Psoas muscle (tissue), 8 donors: ENCODE measurements at places on chromosomes 5 and 9.
A peak's percentile ranks its signal among the peaks of the same experiment; 100 is the strongest.

DNA sequence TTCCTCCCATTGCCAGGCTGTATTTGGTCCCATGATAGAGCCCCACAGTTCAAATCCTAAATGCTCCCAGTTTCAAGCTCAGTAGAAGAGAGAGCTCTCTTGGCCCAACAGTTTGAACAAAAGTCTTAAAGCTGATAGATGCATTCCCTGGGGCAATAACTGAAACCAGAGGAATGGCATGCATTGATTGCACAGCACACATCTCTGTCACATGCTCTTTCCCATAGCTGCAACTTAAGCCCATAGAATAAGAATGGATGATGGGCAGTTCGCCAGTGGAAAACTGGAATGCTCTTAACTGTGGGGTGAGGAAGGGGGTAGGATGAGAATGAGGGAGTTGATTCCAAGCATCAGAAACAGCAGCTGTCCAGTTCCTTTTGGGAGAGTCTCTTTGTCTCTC, 1942.4 kb upstream of the WWC1 start:
- DNase-seq: no peak

DNA sequence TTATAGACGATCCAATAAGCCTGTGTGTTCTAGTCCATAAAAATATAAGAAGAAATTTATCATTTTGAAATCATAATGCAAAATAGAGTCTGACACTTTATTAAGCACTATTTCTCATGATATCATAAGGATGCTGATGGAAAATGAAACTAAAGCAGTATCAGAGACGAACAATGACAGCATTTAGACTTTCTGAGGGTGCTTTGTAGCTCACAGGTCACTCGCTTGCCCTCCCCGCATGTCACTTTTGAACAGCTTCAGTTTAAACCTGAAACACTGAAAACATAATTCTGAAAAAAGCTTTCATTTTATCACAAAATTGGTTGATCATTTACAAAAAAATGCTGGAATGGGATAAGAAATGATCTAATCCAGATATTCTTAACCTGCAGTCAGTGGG, 247.1 kb downstream of the EBF1 start:
- no peak for DNase-seq

DNA sequence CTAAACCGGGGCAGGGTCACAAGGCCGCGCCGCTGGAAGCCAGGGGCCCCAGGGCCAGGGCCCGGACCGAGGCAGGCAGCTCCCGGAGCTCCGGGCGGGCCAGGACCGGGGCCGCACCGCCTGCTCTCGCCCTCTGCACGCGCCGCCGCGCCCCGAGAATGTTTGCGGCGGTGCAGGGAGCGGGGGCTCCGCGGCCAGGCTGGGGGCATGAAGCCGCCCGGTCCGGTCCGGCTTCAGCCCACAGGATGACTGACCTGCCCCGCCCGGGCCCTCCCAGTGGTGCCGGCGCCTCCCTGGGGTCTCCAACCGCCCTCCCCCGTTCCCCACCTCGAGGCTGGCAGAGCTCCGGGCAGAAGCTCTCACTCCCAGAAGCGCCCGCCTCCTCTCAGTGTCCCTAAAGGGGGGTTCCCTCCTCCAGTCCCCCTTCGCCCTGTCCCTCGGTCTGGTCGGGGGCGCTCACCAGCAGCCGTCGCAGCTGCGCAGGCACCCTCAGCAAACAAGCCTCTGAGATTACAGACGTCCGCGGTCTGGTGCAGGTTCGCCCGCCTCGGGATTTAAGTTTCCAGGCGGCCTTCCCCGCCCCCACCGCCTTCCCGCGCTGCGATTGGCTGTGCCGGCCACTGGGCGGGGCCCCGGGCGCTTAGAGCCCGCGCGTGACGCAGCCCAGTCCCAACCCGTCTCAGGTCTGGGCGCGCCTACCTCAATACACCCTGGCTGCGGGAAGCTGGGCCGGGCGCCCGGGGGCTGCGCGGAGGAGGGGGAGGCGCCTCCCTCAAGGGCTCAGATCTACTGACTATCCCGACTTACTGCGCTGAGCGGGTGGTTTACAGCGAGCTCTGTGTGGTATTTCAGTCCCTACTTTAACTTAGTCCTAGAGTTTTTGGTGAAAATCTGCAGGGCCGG, at the start of gene CTSV:
Gene CTSV, minus strand, starts transcription at position 532 of the 903 bp plus-strand sequence. CDS start 1,099 bp downstream, outside the sequence.
- peak; percentile 88 for DNase-seq

GRCh38 chr9:74810200-74810599, 77.5 kb downstream of the TRPM6 start:
- DNase-seq: no peak

- DNase-seq: peak; percentile 81
Observed at GRCh38 chr9:127159325-127159801, 36.9 kb upstream of the ANGPTL2 start.

DNA sequence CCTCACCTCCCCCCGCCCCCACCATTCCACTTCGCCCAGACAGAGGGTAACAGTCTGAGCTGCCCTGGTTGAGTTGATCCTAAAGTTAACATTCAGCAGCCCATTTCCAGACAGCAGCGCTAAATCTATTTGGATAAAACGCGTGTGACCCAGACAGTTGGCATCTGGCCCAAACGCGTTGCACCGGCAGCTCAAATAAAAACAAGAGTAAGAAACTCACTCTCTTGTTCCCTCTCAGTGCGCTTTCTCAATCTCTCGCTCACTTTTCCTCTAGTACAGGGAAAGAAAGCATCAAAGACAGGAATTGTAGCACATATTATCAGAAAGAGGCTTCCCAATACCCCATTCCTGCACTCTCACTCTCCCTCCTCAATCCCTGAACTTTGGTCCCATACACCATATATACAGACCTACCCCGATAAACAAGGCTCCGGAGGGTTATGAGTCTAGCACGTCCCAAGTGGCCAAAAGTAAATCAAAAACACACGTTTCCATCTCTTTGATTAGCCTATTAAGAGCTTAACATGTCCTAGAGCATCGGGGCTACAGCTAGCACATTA, 1.3 kb downstream of the ADAMTS6 start:
- DNase-seq: peak; percentile 83

- DNase-seq: no peak
Observed at GRCh38 chr9:75914883-75915452, 24.5 kb downstream of the PCSK5 start.

DNA sequence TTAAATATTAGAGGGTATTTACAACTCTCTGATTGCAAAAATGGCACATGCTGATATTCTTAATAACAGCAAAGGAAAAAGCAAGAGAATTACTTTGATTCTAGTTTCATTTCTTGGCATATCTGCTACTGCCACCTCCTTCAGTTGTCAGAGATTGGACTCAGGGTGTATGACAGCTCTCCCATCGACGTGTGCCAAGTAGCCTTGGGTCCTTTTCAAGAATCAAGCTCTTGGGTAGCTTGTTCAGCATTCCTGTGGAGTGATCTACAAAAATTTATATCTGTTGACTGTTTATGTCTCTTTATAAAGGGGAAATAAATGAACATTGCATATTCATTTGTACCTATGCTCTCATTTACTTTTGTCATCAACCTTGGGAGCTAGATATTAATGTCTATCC, 315.6 kb downstream of the PRR16 start:
- DNase-seq: no peak

GRCh38 chr5:81020478-81021167, 60.5 kb downstream of the RASGRF2 start:
- DNase-seq: no peak

GRCh38 chr5:169893010-169893409, 87.3 kb downstream of the INSYN2B start:
- DNase-seq: no peak

DNA sequence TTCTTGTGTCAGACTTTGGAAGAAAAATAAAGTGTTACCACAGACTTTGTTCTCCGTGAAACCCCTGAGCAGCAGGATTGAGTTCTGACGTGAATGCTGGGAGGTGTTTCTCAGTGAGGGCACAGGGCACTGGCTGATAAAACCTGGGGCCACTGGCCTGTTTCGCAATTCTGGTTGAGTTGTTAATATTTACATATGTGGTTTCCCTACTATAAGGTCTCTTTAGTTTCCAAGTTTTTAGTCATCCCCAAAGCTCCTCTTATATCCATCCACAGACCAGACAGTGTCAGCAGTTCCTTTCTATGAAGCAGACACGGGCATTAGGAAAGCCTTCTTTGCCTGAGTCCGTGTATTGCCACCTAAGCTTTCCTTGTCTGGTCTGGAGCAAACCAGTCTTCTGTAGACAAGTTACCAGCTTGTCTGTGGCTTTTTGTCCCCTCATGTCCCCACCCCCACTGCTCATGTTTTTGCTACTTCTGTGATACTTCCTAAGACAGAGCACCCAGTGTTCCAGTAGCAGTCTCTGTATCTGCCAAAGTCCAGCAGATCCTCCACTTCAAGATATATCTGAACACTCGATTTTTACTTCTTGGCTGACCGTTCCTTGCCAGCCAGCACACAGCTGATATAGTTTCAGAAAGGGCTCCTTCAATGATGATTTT, 42.0 kb downstream of the ACO1 start:
- no peak for DNase-seq

- no peak for DNase-seq
Observed at GRCh38 chr5:111432883-111433536, 79.3 kb downstream of the STARD4 start.

GRCh38 chr5:136208916-136209315, 16.0 kb upstream of the SMIM32 start:
- no peak for DNase-seq

DNA sequence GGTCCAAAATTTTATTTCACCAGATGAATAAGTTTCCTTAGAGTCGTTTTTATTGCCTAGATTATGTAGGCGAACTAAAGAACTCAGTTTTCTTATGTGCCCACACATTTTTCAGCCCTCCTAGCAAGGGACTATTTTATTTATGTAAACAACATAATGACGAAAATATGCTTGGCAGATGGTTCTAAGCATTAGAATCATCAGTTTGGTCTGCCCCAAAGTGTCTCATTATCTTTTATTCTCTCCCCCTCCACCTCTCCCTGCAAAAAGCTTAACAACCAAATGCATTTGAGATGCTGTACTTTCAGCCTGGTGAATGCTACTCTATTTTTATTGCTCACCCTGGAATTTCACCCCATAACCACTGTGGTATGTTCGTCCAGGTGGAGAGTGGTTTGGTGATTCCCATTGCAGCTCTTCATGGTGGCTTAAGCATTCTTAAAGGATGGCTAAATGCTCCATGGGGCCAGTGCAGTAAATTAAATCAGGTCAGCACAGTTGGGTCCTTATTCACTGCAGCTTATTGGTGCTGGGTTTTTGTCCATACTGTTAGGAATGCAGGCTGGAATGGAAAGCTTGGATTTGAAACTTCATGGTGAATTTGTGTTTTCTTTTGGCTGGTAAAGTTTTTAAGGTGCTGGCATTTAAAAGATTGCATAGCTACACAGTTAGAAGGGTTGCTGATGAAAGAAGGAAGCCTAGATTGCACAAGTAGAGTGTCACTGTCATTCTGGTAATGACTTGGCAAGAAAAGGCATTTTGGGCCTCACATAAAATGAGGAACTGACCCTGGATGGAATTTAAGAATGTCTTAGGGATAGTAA, 39.2 kb downstream of the TLE4 start:
- DNase-seq: no peak
